ENCODE measurements at places on chromosomes 1 and 21.

DNA sequence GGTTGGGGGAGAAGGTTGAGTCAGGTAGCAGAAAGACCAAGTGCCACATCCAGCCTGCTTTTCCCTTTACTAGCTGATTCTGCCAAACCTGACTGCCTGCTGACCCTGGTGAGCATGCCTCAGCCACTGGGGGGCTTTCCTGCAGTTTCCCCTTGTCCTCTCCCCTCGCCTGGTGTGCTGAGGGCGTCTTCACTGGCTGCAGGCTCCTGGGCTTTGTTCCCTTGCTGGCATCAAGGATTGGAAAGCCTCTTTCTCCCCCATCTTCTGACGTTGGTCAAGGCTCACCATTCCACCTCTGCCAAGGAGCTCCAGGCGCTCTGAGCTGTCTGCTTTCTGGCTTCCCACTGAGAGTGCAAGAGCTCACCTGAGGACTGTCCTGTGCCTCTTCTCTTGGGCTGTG lies 28.4 kb downstream of the MAN1C1 start:
- no peak for DNase-seq

DNA sequence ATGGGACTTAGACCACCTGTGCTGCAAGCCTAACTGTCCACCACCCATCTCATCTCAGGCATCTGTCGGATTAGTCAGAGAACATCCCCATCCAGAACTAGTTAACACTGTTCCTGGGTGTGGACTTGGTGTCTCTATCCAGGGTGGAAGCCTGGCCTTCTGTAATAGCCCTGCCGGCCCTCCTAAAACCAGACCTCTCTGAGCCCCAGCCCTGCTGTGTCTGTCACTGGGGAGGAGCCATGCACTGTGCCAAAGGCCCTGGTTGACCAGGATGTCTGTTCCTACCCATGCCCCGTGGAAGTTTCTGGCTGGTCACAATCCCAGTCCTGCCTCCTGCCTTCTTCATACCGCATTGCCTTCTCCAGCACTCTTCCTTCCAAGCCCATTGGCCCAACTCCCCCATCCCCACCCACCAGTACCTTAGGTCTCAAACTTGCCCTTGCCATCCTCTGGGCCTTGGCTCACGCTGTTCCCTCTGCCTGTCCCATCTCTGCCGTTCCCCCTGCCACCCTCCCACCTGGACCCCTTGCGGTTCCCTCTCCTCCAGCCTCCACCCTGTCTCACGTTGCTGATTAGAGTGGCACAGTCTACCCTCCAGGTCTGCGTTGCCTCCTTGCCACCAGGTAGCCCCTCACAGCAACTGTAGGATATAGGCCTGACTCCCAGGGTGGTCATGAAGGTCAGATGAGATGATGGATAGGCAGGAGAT lies 105.6 kb downstream of the EPHB2 start:
- DNase-seq, result no peak

- DNase-seq, result no peak
These were observed 14.1 kb upstream of the STXBP3 start for GRCh38 chr1:108732398-108732797.

GRCh38 chr1:183841550-183841949 lies 36.6 kb downstream of the RGL1 start:
- DNase-seq, result no peak

DNA sequence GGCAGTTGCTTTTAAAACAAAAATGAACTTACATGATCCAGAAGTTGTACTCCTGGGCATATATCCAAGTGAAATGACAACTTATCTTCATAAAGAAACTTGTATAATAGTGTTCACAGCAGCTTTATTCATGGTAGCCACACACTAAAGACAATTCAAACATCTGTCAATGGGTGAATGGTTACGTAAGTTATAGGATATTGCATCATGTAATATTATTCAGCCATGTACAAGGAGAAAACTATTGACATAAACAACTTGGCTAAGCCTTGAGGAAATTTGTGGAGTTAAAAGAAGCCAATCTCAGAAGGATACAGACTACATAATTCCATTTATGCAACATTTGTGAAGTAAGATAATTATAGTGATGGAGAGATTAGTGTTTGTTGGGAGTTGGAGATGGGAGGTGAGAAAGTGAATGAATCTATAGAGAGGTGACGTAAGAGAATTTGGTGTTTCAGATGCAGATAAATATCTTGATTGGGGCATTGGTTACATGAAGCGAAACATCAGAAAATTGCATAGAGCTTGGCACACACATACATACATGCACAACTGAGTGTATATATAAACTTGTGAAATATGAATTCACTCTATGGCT lies 49.9 kb upstream of the GRIK1 start:
- no peak for DNase-seq

GRCh38 chr1:190679044-190679443 lies 201.4 kb upstream of the BRINP3 start:
- DNase-seq, result no peak

DNA sequence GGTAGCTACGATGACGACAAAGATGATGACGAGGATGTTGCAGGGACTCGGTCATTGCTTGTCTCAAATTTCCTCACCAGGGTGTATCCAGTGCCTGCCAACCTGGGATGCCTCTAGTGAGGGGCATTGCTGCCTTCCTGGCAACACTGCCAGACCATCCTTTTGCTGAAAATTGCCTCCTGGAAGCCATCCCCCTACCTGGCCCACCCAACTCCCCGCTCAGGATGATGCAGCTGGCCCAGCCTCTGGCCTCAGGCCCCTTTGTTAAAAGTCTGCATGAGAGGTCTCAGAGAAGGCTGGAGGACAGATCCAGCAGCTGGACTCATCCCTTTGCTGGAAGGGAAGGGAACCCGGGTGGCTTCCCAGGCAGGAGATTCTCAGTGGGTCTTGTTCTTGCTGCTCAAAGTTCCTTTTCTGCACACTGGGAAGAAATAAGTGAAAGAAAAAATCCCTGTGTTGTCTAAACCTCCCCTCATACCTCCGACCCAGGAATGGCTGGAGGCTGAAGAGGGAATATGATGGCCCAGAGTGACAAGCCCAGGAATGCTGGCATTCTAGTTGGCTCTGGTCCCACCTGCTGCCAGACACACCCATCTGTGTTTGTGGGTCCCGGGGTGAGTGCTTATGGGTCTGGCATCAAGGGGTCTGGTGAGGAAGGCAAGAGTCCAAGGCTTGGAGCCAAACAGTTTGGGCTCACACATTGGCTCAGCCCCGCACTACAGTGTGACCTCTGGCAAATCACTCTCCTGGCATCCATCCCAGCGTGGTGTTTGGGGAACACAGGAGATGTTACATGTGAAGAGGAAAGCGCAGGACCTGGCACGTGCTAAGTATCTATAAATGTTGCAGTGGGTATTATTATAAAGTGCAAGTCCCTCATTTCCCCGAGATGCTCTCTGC lies 6.7 kb upstream of the FNDC5 start:
- no peak for DNase-seq

GRCh38 chr1:60847391-60847790 lies 235.0 kb upstream of the NFIA start:
- DNase-seq, result no peak

GRCh38 chr1:223133824-223134435 lies 9.1 kb downstream of the TLR5 start:
- DNase-seq, result peak; percentile 85

DNA sequence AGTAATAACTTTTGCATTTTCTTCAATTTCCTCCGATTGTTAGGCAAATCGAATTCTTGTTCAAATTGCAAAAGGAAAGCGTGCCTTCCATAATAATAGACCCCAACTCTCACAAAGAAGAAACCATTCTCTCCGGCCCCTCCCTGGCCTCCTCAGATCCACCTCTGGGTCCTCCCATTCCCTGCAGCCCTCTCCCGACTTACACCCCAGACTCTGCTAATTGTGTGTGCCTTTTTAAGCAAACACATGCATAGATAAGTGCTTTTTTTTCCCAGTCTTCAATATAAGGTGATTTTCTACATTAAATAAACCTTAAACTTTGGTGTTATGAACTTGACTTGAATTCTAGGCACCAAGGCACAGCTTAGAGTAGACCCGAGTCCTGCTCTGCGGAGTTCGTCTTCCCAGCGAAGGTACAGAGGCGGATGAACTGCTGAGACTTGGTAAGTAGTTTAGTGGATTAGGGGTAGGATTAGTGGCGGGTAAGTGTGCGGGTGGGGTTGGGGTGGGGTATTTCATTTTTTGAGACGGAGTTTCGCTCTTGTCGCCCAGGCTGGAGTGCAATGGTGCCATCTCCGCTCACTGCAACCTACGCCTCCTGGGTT lies 1.5 kb downstream of the L1TD1 start:
- DNase-seq, result no peak

- DNase-seq, result no peak
These were observed 11.0 kb downstream of the PMVK start for GRCh38 chr1:154925335-154926170.

- no peak for DNase-seq
These were observed 34.4 kb downstream of the MRPL39 start for GRCh38 chr21:25572861-25573310.

GRCh38 chr1:55155522-55155921 lies 59.6 kb downstream of the USP24 start:
- DNase-seq, result peak; percentile 3

DNA sequence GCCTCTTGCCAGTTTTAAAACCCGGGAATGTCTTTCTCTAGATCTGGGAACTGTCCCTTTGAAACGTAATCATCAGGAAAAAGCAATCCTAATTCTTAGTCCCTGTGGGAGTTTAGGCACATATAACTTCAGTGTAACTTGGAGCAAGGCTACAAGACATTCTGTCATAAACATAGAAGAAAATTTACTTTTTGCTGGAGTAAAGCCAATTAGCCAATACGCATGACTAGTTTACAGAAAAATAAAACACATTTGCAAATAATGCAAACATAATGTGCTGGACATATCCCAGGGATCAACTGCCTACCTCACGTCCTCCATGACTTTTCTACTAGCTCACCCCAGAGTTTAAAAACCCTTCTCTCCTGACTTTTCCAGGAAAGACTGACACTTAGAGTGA lies 970.6 kb downstream of the MRPL39 start:
- no peak for DNase-seq

- no peak for DNase-seq
These were observed 19.6 kb upstream of the DUSP10 start for GRCh38 chr1:221761354-221762002.

DNA sequence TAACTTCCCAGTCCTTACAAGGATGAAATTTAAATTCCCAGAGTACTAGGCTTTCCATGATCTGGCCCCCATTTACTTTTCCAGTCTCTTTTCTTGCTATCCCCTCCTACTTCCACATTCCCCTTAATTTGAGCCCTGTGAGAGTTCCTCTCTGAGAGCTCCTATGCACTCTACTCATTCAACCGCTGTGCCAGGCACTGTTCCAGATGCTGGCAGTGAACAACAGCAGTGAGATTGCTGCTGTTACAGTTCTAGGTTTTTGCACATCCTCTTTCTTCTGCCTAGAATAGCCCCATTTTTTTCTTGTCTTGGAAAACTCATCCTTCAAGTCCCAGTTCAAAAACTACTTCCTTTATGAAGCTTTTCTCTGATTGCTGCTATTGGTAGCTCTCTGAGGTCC lies 18.8 kb downstream of the ATF6 start:
- no peak for DNase-seq

DNA sequence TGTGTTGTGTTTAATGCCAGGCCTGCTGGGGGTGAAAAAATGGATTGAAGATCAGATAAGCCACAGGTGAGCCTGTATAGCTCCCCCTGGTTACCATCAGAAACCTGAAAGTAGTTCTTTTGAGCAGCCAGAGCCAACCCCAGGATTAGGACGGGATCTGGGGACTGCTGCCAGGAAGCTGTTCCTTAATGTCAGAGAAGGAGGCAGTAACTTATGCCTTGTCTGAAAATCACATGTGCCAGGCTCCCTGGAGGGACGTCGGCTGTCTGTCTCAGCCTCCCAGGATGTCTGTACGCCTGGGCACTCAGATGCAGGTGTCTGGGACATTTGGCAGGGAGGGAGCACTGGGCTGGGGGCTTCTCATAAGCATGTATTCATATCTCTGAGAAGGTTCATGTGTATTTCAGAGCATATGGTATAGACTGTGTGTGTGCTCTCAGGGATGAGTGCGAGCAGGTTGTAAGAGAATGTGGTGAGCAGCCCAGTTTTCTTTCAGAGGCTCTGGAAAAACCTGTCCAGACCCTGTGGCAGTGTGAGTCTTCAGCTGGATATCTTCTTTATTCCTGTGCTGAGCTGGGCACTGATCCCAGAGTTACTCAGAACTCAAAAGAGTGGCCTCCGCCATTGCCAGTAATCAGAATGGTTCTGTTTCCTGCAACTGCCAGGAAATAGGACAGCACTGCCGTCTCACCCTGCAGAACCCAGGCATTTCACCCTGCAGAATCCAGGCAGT lies 2.8 kb downstream of the FAM43B start:
- DNase-seq, result no peak

DNA sequence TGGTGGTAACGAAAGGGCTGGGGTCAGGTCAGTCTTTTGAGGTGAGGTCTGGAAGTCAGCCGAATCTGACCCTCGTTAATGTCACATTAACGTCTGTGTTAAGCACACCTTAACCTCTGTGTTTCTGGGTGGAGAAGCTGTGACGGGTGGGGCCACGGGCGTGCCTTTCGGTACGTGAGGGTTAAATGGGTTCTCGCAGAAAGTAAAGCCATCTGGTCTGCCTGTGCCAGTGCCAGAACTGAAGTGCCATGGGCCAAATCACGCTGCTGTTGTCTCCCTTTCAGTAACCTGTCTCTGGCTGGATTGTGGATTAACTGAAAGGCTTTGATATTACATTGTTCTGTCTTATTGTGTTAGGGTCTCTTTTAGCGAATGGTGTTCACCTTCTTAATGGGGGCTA lies 14.4 kb downstream of the URB2 start:
- DNase-seq, result no peak

DNA sequence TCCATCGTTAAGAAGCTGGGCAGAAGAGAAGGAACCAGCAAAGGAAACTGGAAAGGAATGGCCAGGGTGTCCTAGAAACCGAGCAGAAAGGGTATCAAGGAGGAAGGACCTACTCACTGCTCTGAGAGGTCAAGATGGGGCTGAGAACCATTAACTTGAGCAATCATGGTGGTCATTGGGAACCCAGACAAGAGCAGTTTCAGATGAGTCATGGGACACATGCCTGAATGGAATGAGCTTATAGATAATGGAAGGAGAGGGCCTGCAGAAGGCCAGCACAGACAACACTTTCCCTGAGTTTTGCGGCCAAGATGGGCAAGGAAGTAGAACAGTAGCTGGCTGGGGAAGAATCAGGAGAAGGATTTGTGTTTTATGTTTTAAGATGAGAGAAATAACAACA lies 383.2 kb downstream of the KIF26B start:
- no peak for DNase-seq

GRCh38 chr1:37811027-37811655 lies 3.1 kb upstream of the YRDC start:
- DNase-seq, result peak; percentile 82

DNA sequence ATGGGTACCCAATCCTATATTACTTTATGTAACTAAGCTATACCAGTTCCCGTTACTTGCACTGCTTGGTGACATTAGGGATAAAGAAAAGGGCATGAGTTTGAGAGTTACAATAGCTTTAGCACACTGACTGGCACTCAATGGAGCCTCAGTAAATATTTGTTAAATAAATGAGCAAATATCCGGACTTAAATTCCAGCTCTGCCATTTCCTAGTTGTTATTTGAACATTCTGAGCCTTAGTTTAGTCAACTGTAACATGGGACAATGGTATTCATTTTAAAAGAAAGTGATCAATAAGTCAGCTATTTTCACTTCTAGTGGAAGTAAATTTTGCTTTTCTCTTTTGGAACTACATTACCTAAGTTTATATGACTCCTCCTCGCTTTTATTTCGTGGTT lies 198.7 kb downstream of the ZC3H11B start:
- DNase-seq, result no peak

Measured in NCI-H2227 treated with DMSO at 0.1 percent for 48 hours (cell line).